Stimulated activated CD4-positive, alpha-beta T cell treated with anti-CD3 and anti-CD28 coated beads, Interleukin-15, amount 100 ng/mL, for 48 hours (primary cell): ENCODE measurements at places on chromosomes 7 and 10.

DNA sequence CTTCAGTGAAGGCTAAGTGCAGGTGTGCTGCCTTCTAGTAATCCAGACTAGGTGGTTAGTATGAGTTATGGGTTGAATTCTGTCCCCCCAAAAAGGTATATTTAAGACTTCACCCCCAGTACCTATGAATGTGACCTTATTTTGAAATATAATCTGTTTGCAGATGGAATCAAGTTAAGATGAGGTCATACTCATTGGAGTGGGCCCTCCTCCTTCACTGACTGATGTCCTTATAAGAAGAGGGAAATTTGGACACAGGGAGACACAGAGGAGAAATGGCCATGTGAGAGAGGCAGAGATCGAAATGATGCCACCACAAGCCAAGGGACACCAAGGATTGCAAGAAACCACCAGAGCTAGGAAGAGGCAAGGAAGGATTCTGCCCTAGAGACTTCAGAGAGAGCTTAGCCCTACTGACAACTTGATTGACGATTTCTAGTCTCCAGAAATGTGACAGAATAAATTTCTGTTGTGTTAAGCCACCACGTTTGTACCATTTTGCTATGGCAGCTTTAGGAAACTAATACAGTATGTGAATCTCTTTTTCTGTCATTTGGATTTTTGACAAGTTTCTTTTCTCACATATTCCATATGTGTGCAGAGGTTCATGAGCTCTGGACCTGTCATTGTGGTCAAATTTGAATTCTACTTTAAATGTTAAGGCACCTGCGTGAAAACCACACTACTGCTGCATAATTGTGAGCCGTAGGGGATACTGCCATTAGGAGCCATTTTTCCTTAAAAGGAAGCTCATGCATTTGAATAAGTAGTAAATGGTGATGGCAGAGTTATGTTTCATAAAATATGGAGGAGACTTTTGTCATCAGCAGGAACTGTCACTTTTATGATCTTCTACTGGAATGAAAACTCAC, 2.6 kb upstream of the RPA3 start:
- no peak for DNase-seq

DNA sequence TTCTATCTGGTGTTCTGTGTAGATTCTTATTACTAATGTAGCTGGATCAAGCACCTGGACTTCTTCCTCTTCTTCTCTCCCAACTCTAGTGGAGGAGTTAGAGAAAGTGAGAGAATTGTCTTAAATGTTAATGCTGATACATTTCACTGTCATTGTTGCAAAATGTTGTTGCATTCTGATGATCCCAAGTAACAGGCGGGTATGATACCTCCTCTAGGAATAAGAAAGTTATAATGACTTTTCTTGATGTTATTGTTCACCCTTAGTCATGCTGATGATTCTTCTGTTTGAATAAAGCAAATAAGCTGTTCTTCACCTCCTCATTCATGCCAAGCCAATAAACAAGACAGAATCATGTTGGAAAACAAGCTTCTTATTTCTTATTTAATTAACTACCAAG, 9.1 kb downstream of the CHRM2 start:
- no peak for DNase-seq

DNA sequence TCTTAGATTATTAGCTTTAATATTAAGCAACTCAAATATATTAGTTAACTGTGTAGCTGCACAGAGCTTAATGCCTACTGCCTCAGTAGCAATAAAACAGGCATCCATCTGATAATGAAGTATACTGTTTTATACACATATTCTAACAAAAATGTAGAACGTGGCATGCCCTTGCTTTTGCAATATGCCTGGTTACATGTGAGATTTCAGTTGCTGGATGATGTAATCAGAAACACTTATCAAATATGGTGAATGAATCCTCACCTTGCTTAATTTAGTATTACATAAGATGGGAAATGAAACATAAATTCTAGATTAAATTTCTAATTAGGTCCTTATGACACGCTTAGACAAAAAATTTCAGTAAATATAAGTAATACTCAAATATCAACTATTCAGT, 8.0 kb downstream of the DNAJC1 start:
- DNase-seq = no peak

DNA sequence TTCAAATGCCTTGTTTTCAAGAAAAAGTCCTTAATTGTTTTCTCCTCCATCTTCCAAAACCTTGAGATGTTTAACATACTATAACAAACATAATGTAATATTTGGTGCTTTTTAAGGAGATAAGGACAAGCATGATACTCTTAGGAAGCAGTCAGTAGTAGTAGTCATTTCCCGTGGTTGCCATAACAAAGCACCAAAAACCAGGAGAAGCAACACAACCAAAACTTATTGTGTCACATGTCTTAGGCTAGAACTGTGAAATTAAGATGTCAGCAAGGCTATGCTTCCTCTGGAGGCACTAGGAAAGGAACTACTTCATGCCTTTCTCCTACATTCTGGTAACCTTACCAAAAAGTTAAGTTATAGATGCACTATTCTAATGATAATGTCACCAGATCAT, 106.8 kb downstream of the MBL2 start:
- no peak for DNase-seq

GRCh38 chr10:75291805-75292204, 56.0 kb upstream of the COMTD1 start:
- DNase-seq = no peak

GRCh38 chr10:76879116-76879913, 758.3 kb downstream of the KCNMA1 start:
- DNase-seq = no peak

- DNase-seq = no peak
Observed at GRCh38 chr7:136102881-136103280, 125.7 kb upstream of the MTPN start.

DNA sequence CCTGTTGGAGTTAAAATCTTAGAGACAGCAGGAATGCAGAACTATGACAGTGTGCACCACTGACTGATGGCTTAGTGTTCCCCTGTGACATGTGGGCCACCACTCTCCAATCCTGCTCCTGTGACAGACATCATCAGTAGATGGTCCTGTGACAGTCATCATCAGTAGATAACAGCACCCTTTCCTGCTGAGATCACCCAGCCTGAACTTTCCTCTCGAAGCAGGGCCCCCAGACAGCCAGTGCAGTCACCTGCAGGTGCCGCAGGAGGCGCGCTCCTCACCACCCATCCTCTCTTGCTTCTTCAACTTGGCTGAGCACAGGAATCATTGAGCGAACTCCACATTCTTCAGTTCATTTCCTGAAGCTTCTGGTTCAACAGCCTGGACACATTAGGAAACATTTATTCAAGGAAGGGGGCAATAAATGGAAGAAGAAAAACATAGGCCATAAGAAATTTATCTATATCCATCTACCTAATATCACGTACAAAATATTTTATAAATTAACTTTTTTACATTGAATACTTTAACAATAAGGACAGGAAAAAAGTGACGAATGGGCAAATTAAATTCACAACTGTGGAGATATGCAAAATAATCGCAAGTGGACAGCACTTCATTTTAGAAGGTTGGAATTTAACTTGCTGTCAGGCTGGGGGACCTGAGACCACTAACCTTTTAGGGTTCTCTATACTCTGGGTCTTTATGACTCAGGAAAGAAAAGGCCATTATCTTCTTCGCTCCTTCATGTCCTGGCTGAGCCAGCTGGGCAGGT, 32.0 kb upstream of the MKI67 start:
- DNase-seq = no peak

GRCh38 chr10:131143425-131144165, 167.9 kb downstream of the TCERG1L start:
- DNase-seq = no peak

GRCh38 chr7:132218876-132219275, 357.4 kb downstream of the PLXNA4 start:
- DNase-seq = no peak

DNA sequence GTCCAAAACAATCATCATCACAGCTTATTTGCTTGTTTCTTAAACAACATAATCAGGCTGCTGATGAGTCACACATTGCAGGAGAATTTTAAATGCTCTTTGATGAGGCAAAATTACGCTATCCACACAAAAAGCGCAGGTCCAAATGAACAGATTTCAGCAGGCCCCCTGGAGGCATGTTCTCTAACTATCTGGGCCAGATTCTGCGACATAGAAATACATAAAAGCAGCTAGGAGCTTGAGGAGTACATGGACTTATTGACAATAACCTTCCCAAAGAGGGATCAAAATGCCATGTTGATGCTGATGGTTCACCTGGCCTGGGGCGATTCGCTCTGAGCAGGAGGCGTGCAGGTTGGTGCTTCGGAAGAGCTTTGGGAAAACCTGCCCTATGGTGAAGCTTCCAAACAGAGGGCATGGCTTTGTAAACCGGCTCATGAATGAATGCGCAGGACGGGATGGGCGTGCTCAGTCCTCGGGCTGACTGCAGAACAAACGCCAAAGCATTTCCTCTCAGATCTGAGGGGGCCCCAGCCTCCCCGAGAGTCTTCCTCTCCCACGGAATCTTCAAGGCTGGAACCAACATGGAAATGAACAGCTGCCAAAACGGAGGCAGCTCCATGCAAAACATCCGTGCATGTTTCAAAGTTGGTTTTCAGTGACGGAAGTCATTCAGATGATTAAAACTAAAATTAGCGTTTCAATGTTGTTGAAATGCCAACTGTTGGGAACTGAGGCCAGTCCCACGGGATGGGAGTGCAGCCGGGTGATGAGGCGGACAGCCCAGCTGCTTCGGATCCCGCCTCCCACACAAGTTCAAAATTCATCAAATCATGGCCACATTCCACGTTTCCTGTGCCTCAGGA, 179.6 kb downstream of the TCERG1L start:
- DNase-seq = no peak

DNA sequence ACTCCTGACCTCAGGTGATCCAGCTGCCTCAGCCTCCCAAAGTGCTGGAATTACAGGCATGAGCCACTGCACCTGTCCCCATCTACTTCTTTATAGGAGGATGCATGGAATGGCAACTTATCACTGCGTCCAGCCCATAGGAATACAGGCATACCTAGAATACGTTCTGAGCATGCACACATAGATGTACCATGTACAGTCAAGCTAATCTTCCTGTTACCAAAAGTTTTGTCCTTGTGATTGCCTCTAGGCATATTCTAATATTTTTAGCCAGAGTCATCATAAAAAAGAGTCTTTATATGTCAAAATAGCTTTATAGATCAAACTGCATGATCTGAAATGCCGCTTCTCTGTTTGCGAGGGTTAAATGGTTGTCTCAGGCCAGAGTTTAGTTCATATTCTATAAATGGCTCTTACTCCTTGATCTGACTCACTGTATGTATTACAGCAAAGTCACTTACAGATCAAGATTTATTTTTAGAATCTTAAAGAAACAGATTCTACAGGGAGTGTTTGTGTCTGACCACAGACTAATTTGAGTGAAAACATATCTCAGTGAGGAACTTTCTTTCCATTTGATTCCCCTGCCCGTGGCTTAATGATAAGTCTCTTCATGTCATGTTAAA, 210.9 kb downstream of the CREB5 start:
- DNase-seq = no peak

- DNase-seq = no peak
Observed at GRCh38 chr10:1115607-1115955, 59.4 kb downstream of the WDR37 start.

DNA sequence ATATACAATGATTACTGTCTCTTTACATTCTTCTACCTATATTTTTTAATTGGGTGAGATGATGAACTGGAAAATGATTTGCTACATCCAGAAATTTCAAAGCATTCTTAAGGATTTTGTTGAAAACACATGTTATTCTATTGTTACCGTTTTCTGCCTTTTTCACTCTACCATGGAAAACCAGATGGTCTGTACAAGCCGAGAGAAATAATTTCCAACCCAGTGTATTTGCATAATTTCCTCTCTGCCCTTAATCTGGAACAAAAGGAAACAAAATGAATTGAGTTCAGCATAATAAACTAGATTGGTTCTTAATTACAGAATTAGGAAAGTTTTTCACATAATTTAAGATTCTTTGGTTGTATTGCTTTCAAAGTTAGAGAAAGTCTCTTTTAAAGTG, 211.2 kb downstream of the CACNB2 start:
- no peak for DNase-seq

GRCh38 chr7:87541648-87542047, 59.0 kb downstream of the ABCB1 start:
- no peak for DNase-seq

DNA sequence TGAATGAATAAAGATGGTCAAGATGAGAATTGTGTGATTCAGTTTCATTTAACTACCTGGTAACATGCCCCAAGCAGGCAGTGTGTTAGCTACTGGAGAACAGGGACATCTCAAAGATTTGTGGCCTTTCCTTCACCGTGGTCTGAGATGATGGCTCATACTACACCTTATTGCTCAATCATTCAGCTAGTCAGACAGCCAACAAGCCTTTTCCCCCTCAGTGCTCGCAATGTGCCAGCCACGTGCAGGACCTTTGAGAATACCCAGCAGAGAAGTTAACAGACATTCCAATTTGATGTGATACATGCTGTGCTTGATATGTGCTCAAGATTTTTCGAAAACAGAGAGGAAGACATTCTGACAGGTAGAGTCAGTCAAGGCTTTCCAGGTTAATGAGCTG, 562.8 kb downstream of the SUGCT start:
- no peak for DNase-seq

DNA sequence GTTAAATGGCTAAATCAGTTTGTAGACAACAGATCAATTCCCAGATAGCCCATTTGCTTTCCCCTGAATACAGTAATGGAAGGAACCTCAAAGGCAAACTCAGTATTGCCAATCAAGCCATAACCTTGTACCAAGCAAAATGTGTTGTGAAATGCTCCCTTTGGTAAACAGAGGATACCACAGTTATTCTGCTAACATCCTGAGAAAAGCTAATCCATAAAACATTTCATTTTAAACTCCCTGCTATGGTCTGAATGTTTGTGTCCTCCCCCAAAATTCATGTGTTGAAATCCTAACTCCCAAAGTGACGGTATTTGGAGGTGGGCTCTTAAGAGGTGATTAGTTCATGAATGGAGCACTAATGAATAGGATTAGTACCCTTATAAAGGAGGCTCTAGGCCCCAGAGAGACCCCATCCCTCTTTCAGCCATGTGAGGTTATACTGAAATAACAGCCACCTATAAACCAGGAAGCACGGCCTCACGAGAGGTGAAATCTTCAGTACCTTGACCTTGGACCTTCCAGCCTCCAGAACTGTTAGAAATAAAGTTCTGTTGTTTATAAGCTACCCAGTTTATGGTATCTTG, 89.3 kb upstream of the RNF148 start:
- no peak for DNase-seq

DNA sequence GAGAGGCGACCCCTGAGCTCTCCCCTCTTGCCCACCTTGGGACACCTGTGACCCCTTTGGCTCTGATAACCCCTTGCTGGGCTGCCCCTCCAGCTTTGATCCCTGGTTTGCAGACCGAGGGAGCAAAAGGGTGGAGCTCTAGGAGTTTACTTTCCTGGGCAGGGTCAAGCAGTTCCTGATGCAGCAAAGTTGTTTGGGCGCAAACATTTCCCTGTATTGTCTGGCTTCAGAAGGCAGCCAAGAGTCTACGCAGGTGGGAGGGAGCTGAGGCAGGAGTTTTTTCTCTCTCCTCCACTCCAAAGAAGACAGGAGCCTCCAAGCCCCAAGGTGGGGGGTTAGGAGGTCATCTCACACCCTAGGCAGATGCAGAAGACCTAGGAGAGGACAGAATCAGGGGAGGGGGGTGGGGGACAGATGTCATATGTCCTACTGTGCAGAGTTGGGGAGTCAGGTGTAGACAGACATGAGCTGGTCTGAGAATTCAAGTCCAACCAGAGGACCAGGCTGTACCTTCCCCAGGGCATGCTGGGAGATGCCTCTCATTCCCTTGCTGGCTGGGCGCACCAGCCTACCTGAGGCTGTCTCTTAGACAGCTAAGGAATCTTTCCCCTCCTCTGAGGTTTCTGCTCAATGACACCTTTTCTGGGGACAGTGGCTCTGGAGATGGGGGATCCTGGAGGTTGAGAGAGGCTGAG, 20.5 kb downstream of the TMEM270 start:
- DNase-seq = no peak

- no peak for DNase-seq
Observed at GRCh38 chr10:73494213-73494612, 1.6 kb downstream of the PPP3CB start.
